Natural killer cell (primary cell): ENCODE measurements at places on chromosomes 4 and X. TPM values are rescaled to one million over a fixed set of nuclear protein-coding genes. Genes with fewer than 3 reads are reported as not detected.

Gene ARHGAP4
- 398 TPM for total RNA-seq

Gene WAS
- 141 TPM for total RNA-seq

Gene EVC2
- total RNA-seq: 0.20 TPM

Gene PRDX4
- 13.5 TPM for total RNA-seq

Gene RAB40AL
- total RNA-seq: not detected

Gene NR3C2
- total RNA-seq: 8.6 TPM

Gene DGAT2L6
- not detected for total RNA-seq

Gene TLR10
- total RNA-seq: 0.63 TPM

Gene RRH
- total RNA-seq: 0.24 TPM

Gene ABCG2
- total RNA-seq: 0.73 TPM

Gene SMR3B
- not detected for total RNA-seq

Gene CTSO
- total RNA-seq: 20.3 TPM
